Activated naive CD8-positive, alpha-beta T cell treated with anti-CD3 and anti-CD28 coated beads, Interleukin-2, amount 10 ng/mL, durations not matched to agents 7 days and 5 days (primary cell): ENCODE measurements at places on chromosomes 11 and 22. TPM values are rescaled to one million over a fixed set of nuclear protein-coding genes. Genes with fewer than 3 reads are reported as not detected.

DNA sequence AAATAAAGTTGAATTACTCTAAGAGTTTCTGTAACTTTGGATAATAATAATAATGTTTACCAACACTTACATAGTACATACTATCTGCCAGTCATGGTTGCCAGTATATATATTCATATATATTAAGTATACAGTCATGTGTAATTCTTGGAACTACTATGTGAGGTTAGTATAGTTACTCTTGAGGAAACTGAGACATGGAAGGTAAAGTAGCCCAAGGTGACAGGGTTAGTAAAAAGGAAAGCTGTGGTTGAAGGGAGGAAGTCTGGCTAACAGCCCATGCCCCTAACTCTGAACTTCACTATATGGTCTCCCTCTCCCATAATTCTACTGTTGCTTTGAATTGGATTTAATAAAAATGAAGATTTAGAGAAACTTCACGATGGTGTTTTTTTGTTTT, 24.9 kb downstream of the FDX1 start:
- DNase-seq: no peak

- no peak for DNase-seq
Measured at GRCh38 chr22:36745301-36745995, 30.5 kb downstream of the IFT27 start.

DNA sequence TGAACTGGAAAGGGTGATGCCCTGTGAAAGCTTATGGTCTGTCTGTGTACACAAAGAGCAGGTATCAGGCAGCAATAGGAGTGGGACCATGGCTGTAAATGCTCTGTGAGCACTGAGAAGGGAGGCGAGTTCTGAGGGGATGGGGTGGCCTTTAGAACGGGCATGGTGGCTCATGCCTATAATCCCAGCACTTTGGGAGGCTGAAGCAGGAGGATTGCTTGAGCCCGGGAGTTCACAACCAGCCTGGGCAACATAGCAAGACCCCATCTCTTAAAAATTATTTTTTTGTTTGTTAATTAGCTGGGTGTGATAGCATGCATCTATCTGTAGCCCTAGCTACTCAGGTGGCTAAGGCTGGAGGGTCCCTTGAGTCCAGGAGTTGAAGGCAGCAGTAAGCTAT, 3.5 kb downstream of the SPINDOC start:
- DNase-seq: no peak

DNA sequence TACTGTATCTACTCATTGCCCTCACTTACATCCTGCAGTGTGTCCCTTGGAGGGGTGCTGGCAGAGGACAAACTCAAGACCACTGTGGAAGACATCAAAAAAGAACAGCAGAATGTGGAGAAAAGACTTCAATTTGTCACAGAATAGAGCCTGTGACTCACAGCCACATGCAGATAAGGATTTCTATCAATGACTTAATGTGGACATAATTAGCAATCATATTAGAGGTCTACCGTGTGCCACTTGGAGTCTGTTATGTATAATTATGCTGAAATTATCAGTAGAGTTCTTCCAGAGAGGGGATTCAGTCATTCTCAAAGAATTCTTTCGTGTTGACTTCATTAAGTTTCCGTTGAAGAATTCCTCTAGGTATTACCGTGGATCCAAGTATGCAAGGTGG, 473.5 kb downstream of the MIAT start:
- DNase-seq: no peak

- peak; percentile 27 for DNase-seq
Measured at GRCh38 chr11:107928767-107929507, 689 bp downstream of the RAB39A start.

- no peak for DNase-seq
Measured at GRCh38 chr11:9263840-9264315, 1.3 kb downstream of the DENND5A start.

GRCh38 chr11:43922295-43922648, 20.2 kb upstream of the C11orf96 start:
- DNase-seq: no peak

GRCh38 chr11:126878913-126879482, 121.6 kb downstream of the KIRREL3 start:
- no peak for DNase-seq

- no peak for DNase-seq
Measured at GRCh38 chr11:121500717-121501116, 48.0 kb upstream of the SORL1-AS1 start.

DNA sequence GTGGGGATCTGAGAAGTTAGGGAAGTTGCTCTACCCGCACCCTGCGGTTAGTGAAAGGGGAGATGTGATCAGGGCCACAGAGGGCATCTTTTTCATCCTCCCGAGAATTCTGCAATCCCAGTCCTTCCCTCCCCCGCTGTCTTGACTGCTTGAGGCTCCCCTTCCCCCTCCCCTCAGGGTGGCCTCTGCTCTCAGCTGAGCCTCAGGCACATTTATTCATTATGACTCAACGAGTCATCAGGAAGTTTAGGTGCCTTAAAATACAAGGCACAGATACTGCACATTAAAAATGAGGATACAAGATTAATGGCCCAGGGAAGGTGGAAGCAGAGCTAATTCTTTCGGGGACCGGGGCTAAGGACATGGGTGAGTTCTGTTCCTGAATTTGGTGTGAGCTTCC, 104.0 kb downstream of the CACNA1I start:
- no peak for DNase-seq

DNA sequence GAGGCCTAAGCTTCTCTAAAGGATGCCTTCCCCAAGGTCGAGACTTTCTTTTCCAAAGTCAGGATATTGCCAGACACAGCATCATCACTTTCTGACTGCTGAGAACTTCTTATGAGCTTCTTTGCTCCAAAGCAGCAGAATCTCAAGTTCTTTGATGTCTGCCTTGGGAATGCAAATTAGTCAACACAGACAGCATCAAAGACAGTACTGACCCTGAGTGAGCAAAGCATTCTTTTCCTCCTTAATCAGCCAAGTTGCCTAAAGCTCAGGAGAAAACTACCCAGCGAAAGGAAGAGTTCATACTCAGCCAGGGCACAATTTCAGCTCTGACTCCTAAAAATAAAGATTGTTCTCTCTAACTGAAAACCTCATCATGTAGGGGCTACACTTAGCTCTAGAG, 98.0 kb downstream of the SLC36A4 start:
- no peak for DNase-seq

GRCh38 chr11:107951155-107951554, 22.9 kb downstream of the RAB39A start:
- no peak for DNase-seq

- DNase-seq: no peak
Measured at GRCh38 chr11:73414977-73415651, 38.9 kb downstream of the RELT start.

GRCh38 chr22:44184006-44184405, 3.3 kb downstream of the PARVG start:
- no peak for DNase-seq

DNA sequence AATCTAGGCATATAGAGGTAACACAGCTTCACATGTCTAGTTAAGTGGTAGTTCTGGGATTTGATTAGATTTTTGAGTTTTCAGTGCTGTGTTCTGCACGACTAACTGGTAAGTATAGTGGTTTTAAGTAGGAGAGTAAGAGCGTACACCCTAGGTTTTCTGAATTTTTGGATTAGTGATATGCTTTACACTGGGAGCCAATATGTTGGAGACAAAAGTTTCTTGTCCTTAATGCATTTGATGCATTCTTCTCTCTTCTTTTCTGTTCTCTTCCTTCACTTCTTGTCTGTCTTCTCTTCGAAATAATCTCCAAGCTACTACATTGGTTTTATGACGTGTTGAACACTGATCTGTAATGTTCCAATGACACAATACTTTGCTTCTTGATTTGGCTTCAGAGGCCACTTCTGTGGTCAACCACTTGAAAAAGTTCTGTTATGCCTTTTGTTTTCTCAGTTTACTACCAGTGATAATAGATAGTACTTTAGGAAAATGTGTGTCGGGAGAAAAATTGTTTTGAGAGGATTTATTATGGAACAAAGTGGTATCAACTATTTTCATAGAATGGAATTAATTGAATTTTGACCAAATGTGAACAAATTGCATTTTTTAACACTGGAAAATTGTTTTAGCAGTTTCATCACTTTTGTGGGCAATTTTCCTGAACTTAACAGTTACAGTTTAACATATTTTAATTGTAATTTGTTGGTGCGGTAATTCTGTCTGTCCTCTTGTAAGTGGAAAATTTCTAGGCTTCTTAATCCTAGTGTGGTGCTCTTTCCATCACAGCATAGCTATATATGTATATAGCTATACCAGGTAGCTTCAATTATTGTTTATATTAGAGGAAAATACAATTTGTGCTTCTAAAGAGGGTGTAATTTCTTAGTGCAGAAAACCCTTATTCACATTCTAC, 2.6 kb downstream of the PDE3B start:
- no peak for DNase-seq

DNA sequence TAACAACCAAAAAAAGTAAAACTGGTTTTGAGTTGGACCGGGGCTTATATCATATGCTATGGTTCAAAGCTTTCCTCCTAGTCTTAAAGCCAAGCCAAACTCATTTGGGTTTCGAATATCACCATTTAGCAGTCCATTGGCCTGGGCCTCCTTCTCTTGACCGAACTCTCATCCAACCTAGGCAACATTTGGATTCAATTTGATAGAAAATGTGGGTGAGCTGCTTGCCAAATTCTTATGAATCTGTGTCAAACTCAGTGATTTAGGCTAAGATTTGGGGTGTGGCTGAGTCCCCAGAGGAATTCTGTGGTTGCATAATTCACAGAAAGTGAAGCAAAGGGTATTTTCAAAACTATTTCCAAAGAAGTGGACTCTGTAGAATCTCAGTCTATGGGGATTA, 83.7 kb downstream of the BLID start:
- no peak for DNase-seq

DNA sequence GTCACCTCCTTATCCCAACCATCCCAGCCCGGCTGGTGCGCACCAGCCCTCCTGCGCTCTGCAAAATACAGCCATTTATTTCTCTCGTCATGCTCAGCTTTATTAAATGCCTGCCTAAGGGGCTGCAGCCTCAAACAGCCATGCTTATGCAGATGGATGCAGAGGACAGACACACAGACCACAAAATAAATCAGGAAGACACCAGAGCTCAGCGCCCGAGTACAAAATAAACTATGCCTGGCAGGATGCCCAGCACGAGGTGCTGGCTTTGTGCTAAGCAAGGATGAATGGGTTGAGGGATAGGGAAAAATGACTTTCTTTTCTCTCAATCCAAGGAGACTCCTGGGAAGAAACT, 70.5 kb downstream of the RPUSD4 start:
- no peak for DNase-seq

- no peak for DNase-seq
Measured at GRCh38 chr11:44327730-44328129, 17.8 kb upstream of the ALX4 start.

GRCh38 chr11:31303644-31304180, 65.8 kb downstream of the DCDC1 start:
- no peak for DNase-seq

GRCh38 chr11:55942785-55943392, 6.7 kb upstream of the OR5I1 start:
- no peak for DNase-seq

- no peak for DNase-seq
Measured at GRCh38 chr11:88704485-88704884, 361.3 kb downstream of the GRM5 start.

The MMP3 gene
- total RNA-seq: not detected

The FOLR1 gene
- not detected for total RNA-seq

The ZC3H12C gene
- total RNA-seq: 0.28 TPM

The SYNGR1 gene
- 27.1 TPM for total RNA-seq

The DNHD1 gene
- total RNA-seq: 32.3 TPM

The BLID gene
- not detected for total RNA-seq

The ART1 gene
- not detected for total RNA-seq

The OR52N4 gene
- 1.8 TPM for total RNA-seq

The PPP2R1B gene
- total RNA-seq: 47.1 TPM

The APOL5 gene
- total RNA-seq: not detected

The LARGE2 gene
- total RNA-seq: 2.7 TPM

The OR56A1 gene
- total RNA-seq: not detected

The OR8D1 gene
- total RNA-seq: not detected

The HEPHL1 gene
- total RNA-seq: not detected

The PANX3 gene
- total RNA-seq: not detected

The CFAP300 gene
- total RNA-seq: not detected
